Stimulated activated CD8-positive, alpha-beta memory T cell treated with anti-CD3 and anti-CD28 coated beads, Interleukin-7, amount 100 ng/mL, for 1 hour (primary cell): ENCODE measurements at places on chromosomes 13 and 19.
A peak's percentile ranks its signal among the peaks of the same experiment; 100 is the strongest.

DNA sequence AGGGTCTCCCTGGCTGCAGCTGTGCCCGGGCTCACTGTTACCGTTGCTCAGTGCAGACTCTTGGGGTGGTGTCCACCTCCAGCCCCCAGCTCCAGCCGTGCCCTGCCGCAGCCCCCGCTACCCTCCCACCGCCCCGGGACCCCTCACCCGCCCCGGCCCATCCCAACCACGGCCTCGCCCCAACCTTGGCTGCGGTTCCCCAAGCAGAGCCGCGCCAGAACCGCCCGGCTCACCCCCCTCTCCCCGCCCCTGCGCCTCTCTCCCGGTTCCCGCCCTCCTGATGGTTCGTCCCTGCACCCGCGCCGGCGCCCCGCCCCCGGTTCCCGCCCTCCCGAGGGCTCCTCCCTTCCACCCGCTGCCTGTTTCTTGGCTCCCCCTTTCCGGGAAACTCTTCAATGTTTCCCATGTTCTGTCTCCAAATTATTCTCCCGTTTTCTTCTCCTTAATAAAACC, 40.3 kb downstream of the ANKRD10 start:
- DNase-seq: no peak

DNA sequence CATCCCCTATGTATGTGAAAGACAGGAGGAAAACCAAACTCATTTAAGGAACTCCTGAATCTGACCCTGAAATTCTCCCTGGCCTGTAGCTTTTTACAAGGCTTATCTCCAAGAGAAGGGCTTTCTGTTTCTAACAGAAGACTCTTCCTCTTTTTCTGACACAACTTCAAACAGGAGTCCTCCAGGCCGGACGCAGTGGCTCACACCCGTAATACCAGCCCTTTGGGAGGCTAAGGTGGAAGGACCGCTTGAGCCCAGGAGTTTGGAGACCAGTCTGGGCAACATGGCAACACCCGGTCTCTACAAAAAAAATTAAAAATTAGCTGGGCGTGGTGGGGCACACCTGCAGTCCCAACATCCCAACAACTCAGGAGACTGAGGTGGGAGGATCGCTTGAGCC, 41.9 kb downstream of the CARS2 start:
- DNase-seq: no peak

- no peak for DNase-seq
Observed at GRCh38 chr13:32624441-32624840, 38.2 kb downstream of the PDS5B start.

DNA sequence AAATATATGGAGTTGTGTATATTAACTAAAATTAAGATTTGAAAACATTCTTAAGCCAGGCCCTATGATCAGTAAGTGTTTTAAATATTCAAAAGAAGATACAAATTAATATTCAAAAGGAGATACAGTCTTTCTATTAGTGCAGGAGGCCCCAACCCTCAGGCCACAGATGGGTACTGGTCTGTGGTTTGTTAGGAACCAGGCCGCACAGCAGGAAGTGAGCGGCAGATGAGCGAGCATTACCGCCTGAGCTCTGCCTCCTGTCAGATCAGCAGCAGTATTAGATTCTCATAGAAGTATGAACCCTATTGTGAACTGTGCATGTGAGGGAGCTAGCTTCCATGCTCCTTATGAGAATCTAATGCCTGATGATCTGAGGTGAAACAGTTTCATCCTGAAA, 232.9 kb downstream of the FOXO1 start:
- peak; percentile 7 for DNase-seq

- peak; percentile 62 for DNase-seq
Observed at GRCh38 chr19:6801485-6802086, 29.1 kb downstream of the VAV1 start.

GRCh38 chr19:48907671-48908070, 7.6 kb downstream of the NUCB1 start:
- no peak for DNase-seq

DNA sequence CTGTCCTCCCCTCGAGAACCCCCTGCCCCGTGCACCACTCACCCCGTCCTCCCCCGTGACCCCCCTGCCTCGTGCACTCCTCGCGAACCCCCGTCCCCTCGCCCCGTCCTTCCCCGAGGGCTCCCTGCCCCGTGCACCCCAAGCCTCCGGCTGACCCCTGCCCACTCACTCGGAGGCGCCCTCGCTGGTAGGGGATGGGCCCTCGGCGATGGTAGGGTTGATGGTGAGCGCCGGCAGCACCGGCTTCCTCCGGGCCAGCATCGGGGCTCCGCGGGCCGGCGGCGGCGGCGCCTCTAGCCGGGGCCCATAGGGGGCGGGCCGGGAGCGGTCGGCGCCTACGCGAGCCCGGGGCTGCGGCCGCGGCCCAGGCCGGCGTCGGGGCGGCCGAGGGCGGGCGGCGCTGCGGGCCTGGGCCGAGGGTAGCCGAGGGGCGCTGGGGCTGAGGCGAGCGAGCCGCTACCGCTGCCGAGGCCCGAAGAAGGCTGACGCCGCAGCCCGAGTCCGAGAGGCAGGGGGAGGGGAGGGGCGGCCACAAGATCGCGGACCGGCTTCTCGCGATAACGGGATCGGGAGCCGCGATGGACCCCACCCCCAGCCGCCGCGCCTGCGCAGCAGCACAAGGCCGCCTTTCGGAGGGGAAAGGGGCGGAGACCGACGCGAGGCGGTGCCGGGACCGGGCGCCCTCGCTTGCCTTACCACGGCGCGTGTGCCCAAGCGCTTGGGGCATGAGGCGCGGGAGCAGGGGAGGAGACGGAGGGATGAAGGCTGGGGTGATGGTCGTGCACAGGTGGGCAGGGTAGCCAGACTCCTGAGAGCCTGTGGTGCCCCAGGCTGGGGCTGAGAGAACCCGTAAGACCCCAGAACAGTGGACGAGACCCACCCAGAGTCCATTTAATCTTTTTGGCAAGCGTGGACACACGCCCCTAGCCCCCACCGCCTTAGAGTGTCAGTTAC, at the start of gene MAP2K2:
Gene MAP2K2, minus strand, starts transcription at position 508 of the 954 bp plus-strand sequence. Its CDS starts 247 bp downstream, at position 261.
- peak; percentile 95 for DNase-seq

- DNase-seq: no peak
Observed at GRCh38 chr13:37142877-37143276, 37.4 kb upstream of the CSNK1A1L start.

DNA sequence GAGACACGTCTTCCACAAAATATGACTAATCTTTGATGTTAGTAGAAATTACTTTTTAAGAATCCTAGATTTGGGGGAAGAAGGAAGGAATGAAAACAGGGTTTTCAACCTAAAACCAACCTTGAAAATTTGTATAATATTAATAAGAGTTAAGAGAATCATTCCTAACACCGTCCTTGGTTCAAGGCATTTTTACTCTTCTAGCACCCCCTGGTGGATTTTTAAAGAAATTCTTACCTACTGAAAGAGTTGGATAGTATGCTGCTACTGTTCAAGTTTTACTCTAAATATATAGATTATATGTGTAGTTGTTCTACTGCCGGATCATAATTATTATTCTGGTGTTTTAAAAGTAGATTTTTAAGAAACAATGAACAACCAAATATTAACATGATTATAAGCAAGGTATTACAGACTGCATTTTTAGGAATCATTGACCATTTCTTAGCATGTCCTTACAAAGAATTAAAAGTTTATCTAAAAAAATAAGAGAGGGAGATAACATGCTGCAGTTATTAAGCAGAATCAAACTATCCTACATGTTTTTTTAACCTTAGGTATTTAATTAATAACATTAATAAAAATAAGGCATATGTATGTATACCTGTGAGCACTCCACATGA, 7.4 kb upstream of the SLITRK6 start:
- DNase-seq: no peak

DNA sequence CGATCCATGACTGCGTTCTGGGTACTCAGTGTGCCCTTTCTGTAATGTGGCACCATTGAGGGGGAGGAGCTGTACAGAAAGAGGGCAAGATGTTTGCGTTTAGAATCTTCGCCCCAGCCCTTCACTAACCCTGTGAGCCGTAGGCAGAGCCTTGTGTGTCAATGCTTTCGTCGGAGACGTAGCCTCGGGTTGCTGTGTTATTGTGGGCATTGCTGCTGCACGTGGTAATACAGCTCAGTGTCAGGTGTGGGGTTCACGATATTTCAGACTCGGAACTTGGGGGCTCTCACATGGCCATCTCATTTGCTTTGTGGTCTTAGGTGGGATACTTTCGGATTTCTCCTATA, 6.1 kb downstream of the RPS9 start:
- DNase-seq: no peak

- DNase-seq: no peak
Observed at GRCh38 chr13:55437162-55437561, 1703.6 kb upstream of the PRR20A start.

DNA sequence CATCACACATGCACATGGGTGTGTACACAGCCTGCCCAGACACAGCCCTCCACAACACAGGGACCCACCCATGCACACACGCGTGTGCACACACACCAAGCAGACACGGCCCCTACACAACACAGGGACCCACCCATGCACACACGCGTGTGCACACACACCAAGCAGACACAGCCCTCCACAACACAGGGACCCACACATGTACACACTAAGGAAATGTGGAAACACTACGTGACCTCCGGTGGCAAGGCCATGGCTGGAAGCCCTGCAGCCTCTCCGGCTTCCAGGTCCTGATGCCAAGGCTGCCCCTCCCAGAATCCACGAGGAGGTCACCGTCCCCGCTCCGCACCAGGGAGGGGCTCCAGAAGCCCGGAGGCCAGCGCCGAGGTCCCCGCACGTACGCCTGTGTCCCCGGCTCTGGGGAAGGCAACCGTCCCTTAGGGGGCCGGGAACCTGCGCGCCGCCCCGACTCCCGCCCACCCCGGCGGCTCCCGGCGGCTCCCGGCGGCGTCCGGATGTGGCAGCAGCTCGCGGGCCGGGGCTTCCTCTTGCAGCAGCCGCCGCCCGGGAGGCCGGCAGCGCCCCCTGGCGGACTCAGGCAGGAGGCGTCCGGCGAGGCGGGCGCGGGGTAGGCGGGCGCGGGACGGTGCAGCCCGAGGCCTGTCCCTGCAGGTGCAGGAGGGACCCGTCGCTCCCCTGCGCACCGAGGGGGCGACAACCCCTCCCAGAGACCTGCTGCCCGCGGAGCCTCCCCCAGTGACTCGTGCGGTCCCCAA, 29.8 kb upstream of the GRTP1 start:
- peak; percentile 61 for DNase-seq

DNA sequence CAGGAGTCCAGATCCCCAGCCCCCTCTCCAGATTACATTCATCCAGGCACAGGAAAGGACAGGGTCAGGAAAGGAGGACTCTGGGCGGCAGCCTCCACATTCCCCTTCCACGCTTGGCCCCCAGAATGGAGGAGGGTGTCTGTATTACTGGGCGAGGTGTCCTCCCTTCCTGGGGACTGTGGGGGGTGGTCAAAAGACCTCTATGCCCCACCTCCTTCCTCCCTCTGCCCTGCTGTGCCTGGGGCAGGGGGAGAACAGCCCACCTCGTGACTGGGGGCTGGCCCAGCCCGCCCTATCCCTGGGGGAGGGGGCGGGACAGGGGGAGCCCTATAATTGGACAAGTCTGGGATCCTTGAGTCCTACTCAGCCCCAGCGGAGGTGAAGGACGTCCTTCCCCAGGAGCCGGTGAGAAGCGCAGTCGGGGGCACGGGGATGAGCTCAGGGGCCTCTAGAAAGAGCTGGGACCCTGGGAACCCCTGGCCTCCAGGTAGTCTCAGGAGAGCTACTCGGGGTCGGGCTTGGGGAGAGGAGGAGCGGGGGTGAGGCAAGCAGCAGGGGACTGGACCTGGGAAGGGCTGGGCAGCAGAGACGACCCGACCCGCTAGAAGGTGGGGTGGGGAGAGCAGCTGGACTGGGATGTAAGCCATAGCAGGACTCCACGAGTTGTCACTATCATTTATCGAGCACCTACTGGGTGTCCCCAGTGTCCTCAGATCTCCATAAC, at the start of gene APOE:
Gene APOE, plus strand, starts transcription at position 360 of the 724 bp plus-strand sequence. CDS start 829 bp downstream, outside the sequence.
- no peak for DNase-seq

GRCh38 chr13:31595563-31595962, 143.8 kb upstream of the RXFP2 start:
- DNase-seq: no peak

- no peak for DNase-seq
Observed at GRCh38 chr13:50290186-50290585, 274.9 kb downstream of the KCNRG start.
